ENCODE measurements at places on chromosomes 12 and 14. TPM values are rescaled to one million over a fixed set of nuclear protein-coding genes. Genes with fewer than 3 reads are reported as not detected.

Gene NTS
- total RNA-seq, result 0.86 TPM

Gene LBHD2
- not detected for total RNA-seq

Gene DBX2
- not detected for total RNA-seq

Gene KLHDC2
- 163 TPM for total RNA-seq

Gene DPY19L2
- 4.3 TPM for total RNA-seq

Gene SERPINA10
- total RNA-seq, result not detected

Gene CIT
- total RNA-seq, result 22.1 TPM

Gene SOAT2
- 0.21 TPM for total RNA-seq

Gene PRMT5
- 45.6 TPM for total RNA-seq

Gene FGF23
- not detected for total RNA-seq

Gene PLD4
- 0.92 TPM for total RNA-seq

Gene ZC3H10
- 2.5 TPM for total RNA-seq

Gene ALX1
- total RNA-seq, result 0.17 TPM

Gene CRIP2
- total RNA-seq, result 135 TPM

Gene SLC17A8
- total RNA-seq, result 14.8 TPM

Gene ARHGAP9
- 40.0 TPM for total RNA-seq

Gene BHLHE41
- 1.7 TPM for total RNA-seq

Gene KRT5
- total RNA-seq, result 49.4 TPM

Gene ZDHHC22
- total RNA-seq, result not detected

Gene CIROP
- total RNA-seq, result not detected

Gene FGF6
- not detected for total RNA-seq

Gene SCN8A
- total RNA-seq, result 0.77 TPM

Gene LALBA
- total RNA-seq, result not detected

Gene AKAP3
- 1.1 TPM for total RNA-seq

Gene KRT78
- total RNA-seq, result not detected

Gene ANO6
- total RNA-seq, result 56.2 TPM

Gene PTGER2
- 3.7 TPM for total RNA-seq

Gene REP15
- total RNA-seq, result 0.63 TPM

Gene VRTN
- total RNA-seq, result 0.06 TPM

Gene LEMD3
- total RNA-seq, result 72.4 TPM

Gene MANSC4
- total RNA-seq, result not detected

Gene KIF26A
- 6.5 TPM for total RNA-seq

Gene BDKRB2
- total RNA-seq, result 2.6 TPM

Gene KRT72
- total RNA-seq, result not detected

Gene RIMBP2
- total RNA-seq, result 1.7 TPM

Gene RHOJ
- total RNA-seq, result 22.9 TPM

Gene SMIM41
- total RNA-seq, result 6.5 TPM

Gene GMFB
- total RNA-seq, result 55.8 TPM

Gene LUM
- total RNA-seq, result 593 TPM

Gene TAS2R10
- total RNA-seq, result 2.1 TPM

Gene ANO4
- total RNA-seq, result 1.6 TPM

Gene INHBC
- total RNA-seq, result not detected

Gene CLEC14A
- total RNA-seq, result 91.3 TPM

Gene SLC48A1
- 16.9 TPM for total RNA-seq

Gene IL23A
- total RNA-seq, result 0.34 TPM

Gene ANO2
- 11.3 TPM for total RNA-seq

Gene EPYC
- 0.31 TPM for total RNA-seq

Gene SLC22A17
- total RNA-seq, result 13.4 TPM

Gene CIPC
- total RNA-seq, result 32.0 TPM

Gene PLBD1
- total RNA-seq, result 30.5 TPM

Gene DDX23
- 62.9 TPM for total RNA-seq
